CD8-positive, alpha-beta T cell (primary cell): ENCODE measurements at places on chromosomes 12 and 14.

DNA sequence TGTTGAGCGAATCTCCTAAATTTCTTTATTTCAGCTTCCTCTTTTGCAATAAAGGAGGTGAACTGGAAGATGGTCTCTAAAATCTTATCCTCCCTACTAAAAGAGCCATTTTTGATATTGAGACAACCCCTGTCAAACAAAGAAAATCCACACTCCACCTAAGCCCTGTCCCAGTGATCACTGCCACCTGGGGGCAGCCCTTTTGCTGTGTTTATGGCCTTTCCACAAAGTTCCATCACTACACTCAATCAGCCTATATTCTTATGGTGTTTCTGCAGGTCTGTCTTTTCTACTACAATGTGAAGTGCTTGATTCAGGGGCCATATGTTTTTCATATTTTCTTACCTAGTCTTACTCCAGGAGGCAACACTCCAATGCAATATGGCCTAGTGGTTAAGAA, 163.7 kb downstream of the BMP4 start:
- no peak for DNase-seq

GRCh38 chr14:21617614-21618013, 17.1 kb downstream of the OR10G2 start:
- DNase-seq: no peak

DNA sequence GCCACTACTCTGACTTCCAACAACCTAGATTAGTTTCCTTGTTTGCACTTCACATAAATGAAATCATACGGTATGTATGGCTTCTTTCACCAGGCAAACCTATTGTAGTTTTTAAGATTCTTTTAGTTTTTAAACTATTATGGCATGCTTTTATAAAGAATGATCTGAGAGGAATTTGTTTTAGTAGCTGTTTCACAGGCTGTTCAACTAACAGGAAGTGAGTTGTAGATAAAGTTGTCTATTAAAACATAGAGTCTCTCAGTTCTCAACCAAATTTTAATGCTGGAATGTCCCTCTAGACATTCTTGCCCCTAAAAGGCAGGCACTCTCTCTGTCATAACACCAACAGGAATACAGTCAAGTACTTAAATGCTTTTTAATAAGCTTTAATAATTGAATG, 102.7 kb upstream of the DACT1 start:
- DNase-seq: no peak

DNA sequence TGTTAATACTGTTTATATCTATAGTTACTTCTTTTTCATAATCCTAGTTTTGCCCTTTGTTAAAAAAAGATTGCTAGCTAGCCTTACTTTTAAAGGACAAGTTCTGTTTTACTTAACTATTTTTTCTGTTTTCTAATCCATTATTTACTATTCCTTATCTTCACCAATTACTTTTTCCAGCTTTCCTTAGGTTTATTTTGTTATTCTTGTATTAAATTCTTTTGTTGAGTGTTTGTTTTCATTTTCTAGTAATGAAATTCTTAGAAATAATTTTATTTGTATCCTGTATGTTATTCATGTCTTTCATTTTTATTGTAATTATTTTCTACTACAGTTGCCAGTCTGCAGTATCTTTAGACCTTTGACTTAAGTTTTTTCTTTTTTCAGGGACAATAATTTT, 45.7 kb upstream of the GXYLT1 start:
- DNase-seq: no peak

- DNase-seq: no peak
Measured at GRCh38 chr12:96057986-96058553, 22.7 kb upstream of the LTA4H start.

GRCh38 chr14:22252686-22253085, 336.3 kb downstream of the DAD1 start:
- DNase-seq: no peak

DNA sequence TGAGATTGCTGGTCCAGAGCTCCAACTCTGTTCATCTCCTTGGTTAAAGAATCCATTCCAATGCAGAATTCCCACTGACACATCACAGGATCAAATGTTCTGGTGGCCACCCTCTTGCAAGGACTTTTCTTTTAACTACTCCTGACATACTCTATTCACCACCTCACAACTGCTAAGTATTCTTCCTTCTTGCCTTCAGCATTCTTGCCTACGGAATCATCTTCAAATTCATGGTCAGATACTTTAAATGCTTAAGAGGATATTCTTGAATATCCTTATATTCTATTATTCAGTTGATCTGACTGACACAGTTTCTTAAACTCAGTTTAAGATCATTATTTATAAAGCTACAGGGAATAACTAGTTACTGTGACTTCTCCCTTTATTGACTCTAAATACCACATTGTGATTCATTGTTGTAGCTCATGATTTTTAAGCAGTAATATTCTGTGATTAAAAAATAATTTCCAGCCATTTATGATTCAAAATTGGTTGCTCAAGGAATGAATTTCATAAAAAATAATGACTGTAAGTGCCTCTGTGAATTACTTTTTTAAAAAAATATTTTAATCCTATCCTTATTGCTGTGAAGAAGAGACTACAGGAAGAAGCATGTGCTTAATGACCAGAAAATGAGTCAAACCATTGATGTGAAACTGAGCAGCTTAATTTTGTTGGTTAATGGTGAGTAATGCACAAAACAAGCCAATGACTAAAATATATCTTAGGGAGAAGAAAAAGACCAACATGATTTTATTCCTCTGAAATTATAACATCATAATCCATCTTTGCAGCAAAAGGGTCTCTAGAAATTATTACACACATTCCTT, 207.1 kb downstream of the PIK3C2G start:
- DNase-seq: no peak

DNA sequence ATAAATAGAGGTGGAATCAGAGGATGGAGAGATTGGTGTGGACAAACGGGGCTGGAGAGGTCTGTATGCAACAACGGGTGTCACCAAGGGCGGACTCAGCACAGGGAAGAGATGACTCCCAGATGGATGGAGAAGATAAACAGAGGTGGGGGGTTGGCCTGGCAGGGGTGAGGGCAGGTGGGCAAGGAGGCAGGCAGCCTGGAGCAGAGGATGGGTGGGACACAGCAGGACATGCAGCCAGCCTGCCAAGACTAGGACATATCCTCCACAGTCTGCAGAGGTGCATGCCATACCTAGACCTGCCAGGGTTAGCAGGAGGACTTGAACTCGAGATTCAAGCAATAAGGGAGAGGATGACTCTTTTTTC, 56.2 kb downstream of the TTC7B start:
- DNase-seq: no peak

- DNase-seq: no peak
Measured at GRCh38 chr14:99944241-99944651, 121.0 kb upstream of the EVL start.

DNA sequence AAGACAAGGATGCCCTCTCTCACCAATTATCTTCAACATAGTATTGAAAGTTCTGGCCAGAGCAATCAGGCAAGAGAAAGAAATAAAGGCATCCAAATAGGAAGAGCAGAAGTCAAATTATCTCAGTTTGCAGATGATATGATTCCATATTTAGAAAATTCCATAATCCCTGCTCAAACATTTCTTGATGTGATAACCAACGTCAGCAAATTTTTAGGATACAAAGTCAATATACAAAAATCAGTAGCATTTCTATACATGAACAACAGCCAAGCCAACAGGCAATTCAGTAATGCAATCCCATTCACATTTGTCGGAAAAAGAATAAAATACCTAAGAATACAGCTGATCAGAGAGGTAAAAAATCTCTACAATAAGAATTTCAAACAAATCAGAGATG, 969.7 kb upstream of the USP15 start:
- no peak for DNase-seq

- no peak for DNase-seq
Measured at GRCh38 chr14:68514608-68515194, 278.2 kb downstream of the ZFP36L1 start.

DNA sequence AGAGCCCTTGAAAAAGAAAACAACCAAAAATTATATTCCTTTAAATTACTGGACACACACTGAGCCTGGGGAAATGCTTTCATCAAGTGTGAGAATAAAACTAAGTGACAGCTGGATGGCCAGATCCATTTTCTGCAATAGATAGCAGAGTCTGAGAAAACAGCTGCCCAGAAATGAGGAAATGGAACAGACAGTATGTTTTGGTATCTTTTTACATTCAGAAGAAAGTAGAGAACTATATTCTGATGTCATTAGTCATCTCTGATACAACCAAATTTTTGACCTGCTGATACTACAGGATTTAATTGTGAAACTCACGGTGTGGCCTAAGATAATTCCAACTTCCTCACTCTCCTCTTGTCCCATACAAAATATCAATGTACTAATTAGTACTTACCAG, 78.2 kb downstream of the HMGA2 start:
- no peak for DNase-seq

DNA sequence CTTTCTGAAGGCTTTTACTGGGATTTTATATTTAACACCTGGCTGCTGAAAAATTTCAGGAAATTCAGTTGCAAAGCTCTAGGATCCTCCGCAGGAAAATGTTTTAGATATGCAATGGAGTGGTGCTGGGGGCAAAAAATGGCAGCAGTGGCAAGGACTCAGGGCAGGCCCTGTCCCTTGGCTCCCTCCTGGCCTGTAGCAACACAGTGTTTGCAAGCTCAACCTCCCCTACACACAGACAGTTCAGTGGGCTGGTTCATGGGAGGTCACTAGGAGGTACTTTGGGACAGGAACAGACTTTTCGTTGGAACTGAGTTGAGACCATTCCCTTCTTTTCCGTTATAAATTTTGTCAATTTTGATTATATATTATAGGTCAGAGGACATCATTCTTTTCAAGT, 270.4 kb downstream of the ADAMTS20 start:
- no peak for DNase-seq

GRCh38 chr12:108320507-108321293, 18.4 kb downstream of the CMKLR1 start:
- no peak for DNase-seq

GRCh38 chr12:131815131-131815530, 13.1 kb upstream of the MMP17 start:
- DNase-seq: no peak

DNA sequence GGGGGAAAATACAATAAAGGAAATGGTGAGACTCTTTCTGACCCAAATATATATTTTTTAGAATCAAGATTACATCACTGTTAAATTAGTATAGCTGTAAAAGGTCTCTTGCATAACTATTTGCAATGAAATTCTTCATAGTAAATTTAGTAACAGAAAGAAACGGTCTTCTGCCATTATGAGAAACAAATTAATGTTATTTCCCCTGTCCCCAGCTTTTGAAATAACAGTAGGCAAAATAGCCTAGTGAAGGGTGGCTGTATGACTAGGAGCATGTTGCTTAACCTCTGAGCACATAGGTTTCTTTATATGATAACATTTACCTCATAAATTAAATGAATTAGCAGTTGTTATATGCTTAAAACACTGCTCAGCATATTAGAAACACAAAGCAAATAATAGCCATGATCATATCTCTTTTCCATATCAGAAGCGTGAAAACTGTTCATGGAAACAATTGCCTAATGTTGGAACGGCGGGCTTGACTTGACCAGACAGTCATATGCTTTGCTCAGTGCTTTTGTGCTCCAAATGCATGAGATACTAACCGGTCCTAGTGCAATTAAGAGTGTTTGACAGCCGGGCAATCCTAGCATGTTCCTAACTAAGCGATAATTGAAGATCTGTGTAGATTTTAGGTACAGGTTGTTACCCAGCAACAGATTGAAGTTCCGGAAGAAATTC, 24.0 kb downstream of the BHLHE41 start:
- DNase-seq: no peak

DNA sequence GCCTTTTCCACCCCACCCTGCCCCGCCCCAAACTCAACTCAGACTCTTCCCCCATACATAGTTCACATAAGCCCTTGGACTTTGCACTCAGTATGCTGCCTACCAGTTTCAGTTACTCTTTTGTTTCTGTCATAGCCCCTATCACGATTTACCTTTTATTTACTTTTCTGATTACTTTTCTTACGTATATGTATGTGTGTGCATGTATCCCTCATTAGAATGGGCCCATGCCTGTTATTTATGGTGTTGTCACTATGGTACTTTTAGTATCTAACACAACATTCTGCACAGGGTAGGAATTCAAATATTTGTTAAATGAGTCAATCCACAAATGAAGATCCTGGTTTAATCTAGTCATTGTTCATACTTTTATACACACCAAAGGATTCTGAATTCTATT, 16.5 kb upstream of the LUM start:
- DNase-seq: no peak

GRCh38 chr12:111434680-111435338, 29.1 kb downstream of the SH2B3 start:
- DNase-seq: peak; percentile 94

DNA sequence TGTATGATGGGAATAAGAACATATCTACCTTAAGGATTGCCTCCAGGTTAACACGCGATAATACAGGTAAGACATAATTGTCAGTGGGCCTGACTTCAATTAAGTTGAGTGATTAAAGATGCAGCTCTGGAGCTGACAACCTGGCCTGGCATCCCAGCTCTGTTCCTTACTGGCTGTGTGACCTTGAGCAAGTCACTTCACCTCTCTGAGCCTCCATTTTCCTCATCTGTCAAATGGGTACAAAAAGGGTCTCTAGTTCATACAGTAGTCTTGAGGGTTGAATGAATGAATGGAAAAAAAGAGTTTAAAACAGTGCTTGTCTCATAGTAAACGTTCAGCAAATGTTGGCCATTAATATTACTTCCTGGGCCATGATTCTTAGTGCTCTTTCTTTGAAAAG, 213.9 kb downstream of the PHETA1 start:
- no peak for DNase-seq

DNA sequence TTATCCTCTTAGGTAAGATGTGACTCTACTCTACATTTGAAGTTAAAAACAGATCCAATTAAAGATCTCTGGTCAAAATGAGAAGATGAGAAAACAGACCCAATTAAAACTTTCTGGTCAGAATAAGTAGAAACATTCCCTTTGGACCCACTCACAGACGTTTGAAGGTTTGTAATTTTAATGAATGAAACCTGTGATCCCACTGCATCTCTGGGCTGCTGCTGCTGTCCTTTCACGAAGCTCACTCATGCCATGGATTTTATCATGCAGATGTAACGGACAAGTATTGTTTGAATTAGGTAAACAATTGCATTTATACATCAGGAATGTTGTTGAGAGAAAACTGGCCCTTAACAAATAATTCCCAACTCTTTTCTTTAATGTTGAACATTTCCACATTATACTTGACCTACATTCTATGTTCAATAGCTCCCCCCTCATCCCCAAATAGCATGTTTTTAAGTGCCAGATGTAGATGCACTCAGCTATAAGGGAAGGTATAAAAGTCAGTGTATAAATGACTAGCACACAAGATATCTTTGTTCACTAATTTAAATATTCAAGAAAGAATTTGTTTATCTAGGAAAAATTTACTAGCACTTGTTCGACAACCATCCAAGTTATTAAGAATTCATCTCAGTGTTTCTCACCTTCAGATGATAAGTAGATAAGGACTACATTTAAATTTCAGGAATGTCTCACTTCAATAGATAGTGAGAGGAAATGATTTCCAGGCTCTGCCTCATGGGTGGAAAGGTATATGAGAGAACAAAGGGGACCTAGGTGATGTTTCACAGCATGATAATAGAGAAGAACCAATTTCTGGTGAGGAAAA, 202.3 kb upstream of the LMNTD1 start:
- no peak for DNase-seq

DNA sequence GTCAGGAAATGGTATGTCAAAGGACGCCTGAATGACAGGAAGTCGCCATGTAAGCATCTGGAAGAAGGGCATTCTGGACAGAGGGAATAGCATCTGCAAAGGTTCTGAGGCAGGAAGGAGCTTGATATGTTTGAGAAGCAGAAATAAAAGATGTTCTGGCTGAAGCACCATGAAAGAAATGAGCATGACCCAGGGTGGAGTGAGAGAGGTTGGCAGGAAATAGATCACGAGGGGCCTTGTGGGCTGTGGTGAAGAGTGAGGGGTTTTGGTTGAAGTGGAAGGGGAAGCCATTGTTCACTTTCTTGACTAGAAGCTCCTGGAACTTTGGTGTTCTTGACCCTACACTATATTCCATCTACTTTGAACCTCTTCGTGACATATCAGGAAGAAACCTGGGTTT, 99.4 kb upstream of the PARP11 start:
- DNase-seq: peak; percentile 65
